Cardiac fibroblast (primary cell): ENCODE measurements at places on chromosomes 1 and 21.

DNA sequence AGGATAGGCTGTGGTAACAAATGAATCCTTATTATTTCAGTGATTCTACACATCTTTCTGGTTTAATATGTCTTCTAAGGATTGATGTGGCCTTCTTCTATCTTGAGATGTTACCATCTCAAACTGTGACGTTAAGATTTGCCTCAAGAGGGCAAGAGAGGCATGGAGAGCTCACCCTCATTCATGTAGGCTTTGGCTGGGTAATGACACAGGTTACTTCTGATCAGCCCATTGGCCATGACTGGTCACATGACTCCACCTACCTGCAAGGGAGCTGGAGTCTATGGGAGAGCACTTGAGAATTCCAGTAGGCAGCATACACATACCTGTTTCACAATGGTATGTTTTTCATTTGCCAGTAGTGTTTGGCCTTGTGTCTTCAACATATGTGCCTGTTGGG is 30.0 kb downstream of the CACHD1 start:
- no peak for DNase-seq

DNA sequence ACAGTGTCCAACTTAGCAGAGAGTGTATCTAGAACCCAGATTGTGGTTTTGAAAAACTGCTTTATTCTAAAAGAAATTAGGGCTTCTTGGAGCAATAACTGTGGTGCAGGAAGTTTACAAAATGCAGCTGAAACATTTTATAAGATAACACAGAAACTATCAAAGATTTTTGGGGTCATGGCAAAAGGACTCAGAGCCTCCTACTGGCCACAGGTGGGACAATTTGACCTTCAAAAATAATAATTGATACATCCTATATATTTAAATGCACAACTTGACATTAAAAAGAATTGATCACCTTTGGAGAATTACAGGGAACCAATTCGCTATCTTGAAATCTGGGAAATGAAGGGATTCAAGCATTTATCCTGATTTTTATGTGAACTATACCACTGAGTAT is 235.2 kb downstream of the RPS6KC1 start:
- no peak for DNase-seq

DNA sequence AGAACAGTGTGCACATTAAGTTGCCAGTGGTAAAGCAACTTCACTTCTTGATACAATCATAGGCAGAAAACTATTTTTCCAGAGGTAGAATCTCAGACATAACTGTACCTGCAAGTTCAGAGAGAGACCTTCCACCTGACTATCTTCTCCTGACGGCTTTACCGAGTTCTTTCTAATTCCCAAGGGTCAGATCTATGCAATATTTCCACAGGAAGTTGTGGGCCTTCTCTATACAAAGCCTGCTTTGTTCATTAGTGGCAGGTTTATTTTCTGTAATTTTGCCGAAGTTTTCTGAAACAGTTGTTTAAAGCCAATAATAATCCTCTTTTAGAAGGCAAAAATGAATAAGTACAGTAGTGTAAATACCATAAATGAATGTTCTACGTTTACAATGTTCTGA is 58.2 kb upstream of the RCC1 start:
- no peak for DNase-seq

DNA sequence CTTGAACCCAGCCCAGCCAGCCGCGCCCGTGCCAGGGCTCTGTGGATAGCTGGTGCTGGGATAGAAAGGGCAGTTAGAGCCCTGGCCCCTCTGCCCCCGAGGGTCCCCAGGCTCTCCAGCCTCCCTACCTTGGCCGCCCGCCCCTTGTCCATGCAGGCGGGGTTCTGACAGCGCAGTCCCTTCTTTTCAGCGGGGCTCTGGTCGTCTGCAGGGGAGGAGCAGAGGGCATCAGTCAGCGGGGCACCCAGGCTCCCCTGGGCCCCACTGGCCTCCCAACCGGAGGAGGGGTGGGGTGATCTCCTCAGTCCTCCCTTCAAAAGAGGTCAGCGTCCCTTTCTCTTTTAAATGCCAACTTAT is 4.9 kb upstream of the PLEKHG5 start:
- no peak for DNase-seq
